ENCODE measurements at places on chromosomes 16 and 17.

- DNase-seq: no peak
These were observed 56.1 kb upstream of the MED13 start for GRCh38 chr17:62121025-62121730.

DNA sequence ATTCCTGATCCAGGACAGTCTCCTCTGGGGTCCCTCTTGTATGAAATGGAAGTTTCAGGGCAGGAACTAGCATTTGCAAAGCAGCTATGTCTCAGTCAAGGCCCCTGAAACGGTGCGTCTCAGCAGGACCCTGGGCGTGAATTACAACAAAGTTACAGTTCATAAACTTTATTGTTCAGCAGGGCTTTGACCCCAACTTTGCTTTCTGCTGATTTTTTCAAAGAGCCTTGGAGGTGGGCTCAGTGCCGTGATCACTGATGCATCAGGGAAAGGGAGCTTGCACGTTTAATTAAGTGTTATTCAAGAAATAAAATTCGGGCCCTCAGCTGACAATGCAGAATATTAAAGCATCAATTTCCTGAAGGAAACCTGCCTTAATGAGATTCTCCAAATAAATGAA is 260.1 kb upstream of the C16orf82 start:
- DNase-seq: no peak

DNA sequence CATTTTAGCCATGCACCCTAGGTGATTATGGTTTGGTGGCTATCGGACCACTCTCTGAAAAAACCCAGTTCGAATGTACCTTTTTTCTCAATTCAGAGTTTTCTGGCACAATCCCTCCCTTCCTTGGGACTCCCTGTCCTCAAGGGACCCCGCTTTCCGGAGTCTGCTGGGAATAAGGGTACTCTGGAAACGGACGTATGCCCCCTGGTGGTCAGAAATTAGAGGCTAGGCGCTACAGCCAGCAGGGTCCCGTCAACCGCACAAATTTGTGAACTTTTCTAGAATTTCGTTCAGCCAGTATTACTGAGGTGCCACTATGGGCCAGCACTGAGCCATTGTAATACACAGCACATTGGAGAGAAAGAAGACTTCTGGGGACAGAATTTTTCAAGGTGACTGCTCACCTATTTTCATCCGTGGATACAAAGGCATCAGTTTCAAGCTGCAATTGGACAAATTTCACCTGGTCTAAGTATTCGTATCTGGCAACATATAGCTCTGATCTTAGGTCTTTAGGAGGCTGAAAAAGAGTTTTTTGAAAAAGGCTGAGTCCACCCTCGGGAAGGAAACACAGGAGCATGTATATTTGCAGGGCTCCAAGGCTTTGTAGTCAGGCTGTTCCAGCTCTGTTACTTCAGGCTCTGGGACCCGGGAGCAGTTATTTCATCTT is 27.1 kb upstream of the CRYBA1 start:
- DNase-seq: peak; percentile 80

- peak; percentile 82 for DNase-seq
These were observed 879 bp downstream of the SLFN5 start for GRCh38 chr17:35243561-35244340.

DNA sequence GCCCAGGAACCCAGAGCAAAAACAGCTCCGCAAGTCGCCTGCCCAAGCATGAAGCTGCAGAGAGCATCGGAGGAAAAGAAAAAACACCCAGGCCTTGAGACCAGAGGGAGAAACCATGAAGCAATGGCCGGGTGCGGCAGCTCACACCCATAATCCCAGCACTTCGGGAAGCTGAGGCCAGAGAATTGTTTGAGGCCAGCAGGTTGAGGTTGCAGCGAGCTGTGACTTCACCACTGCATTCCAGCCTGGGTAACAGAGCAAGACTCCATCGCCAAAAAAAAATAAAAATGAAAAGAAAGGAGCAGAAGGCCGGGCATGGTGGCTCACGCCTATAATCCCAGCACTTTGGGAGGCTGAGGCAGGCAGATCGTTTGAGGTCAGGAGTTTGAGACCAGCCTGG is 40.3 kb downstream of the C16orf95 start:
- no peak for DNase-seq

- no peak for DNase-seq
These were observed 285.8 kb downstream of the NPIPA8 start for GRCh38 chr16:18050777-18051176.

DNA sequence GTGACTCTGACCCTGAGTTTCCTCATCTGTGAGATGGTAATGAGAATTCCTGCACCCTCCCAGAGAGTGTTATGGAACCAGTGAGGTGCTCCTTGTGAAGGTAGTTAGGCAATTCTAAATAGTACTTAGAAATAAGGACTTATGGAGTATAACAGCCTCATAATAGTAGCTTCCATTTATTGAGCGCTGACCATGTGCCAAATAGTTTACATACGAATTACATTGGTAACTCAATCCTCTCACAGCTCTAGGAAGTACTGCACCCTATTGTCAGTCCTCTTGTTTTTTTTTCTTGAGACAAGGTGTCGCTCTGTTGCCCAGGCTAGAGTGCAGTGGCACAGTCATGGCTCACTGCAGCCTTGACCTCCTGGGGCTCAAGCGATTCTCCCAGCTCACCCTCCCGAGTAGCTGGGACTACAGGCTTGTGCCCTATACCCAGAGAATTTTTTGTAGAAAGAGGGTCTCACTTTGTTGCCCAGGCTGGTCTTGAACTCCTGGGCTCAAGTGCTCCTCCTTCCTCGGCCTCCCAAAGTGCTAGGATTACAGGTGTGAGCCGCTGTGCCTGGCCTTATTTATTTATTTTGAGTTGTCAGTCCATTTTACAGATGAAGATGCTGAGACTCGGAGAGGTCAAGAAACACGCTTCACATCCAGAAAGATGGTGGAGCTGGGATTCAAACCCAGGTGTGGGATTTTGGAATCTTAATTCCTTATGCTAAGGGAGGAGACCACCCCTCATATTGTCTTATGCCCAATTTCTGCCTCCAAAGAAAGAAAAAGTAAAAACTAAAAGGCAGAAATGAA is 2.9 kb downstream of the TNS4 start:
- no peak for DNase-seq

- peak; percentile 88 for DNase-seq
These were observed 4.7 kb downstream of the ITGAE start for GRCh38 chr17:3796110-3796821.
